CD4-positive, alpha-beta T cell treated with Interleukin-15 for 4 hours (primary cell): ENCODE measurements at places on chromosomes 1 and 21.

- DNase-seq, result no peak
Observed at GRCh38 chr1:23101101-23101827, 67.4 kb downstream of the LUZP1 start.

DNA sequence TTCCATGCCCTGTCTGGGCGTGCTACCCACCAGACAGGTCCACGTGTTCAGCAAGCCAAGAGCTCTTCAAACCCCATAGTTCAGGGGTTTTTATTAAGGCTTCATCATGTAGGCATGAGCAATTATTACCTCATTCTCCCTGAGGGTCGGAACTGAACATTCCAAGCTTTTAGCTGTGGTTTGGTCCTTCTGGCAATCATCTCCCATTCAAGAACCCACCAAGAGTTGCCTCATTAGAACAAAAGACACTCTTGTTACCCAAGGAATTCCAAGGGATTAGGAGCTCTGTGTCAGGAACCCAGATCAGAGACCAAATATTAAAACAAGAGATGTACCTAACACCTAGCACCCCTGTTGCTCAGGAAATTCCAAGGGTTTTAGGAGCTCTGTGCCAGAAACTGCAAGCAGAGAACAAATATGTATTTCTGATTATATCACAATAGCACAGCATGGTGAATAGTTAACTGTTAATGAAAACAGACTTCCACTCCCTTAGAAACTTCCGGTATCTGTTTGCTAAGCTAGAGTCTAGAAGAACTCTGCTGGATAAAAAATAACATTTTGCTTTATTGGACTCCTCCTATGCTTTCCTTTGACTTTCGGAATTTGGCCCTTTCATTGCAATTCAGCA is 201.2 kb upstream of the L1TD1 start:
- DNase-seq, result no peak

GRCh38 chr21:33078907-33079582 is 9.1 kb downstream of the OLIG1 start:
- peak; percentile 16 for DNase-seq

- DNase-seq, result no peak
Observed at GRCh38 chr1:41390166-41390565, 28.9 kb downstream of the FOXO6 start.

DNA sequence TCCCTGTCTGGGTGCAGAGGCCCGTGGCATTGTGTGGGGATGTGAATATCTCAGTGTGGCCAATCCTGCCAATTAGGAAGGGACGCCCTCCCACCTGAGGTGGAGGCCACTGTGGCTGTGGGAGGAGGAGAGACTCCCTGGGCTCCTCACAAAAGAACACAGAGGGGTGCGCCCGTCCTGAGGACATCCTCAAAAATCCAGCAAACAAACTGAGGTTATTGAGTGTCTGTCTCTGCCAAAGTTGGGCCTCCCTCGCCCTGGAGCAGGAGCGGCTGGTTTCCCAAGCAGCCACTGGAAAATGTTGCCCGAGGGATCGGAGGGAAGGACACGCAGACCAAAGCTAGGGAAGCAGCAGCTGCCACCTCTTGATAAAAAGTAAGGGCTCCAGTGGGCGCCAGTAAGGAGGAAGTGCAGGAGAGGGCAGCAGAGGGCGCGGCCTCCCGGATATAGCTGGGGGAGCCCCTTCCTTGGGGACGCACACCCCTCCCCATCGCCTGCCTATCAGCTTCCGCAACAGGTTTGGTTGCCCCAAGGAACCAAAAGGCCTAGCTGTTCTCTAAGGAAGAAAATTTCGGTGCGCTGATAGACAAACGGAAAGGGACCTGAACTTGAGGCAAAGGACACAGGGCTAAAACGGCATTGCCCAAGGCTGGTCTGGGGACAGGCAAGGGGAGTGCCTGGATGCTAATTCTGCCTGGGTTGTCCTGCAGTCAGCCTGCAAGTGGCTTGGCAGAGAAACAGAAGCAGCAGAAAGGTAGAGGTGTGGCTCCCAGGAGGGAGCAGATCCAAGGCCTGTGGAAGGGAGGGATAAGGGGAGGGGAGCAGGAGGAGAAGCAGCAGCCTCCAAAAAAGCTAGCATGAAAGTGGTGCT is 1.7 kb upstream of the GRIK3 start:
- DNase-seq, result no peak

DNA sequence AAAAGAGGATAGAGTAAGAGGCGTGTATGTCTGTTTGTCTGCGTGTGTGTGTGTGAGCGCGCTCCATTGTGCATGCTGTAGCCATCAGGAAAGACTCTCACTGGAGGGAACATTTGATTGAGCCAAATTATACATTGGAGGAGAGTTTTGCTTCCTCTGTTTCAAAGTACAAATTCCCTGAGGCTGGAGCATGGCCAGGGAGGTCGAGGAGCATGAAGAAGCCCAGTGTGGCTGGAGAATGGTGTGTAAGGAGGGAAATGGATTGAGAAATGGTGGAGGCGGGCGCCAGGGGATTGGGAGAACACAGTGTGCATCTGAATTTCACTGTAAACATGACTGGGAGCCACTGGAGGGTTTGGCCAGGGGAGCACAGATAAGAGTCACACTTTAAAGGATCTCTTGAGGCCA is 22.1 kb upstream of the EFNA1 start:
- no peak for DNase-seq

GRCh38 chr1:209911746-209912145 is 26.3 kb upstream of the SYT14 start:
- no peak for DNase-seq

DNA sequence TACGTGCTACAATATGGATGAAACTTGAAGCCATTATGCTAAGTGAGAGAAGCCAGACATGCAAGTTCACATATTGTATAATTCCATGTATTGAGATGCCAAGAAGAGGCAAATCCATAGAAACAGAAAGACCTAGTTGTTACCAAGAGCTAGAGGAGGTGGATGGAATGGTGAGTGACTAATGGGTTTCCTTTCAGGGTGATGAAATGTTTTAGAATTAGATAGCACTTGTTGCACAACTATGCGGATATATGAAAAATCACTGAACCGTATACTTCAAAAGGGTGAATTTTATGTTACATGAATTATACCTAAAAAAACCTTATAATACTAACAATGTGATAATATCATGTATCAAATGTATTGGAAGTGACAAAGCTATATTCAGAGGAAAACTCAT is 18.1 kb downstream of the EPHA10 start:
- DNase-seq, result no peak

- no peak for DNase-seq
Observed at GRCh38 chr1:60126723-60127122, 53.2 kb upstream of the C1orf87 start.

- DNase-seq, result no peak
Observed at GRCh38 chr1:6498576-6499111, 7.2 kb upstream of the PLEKHG5 start.

DNA sequence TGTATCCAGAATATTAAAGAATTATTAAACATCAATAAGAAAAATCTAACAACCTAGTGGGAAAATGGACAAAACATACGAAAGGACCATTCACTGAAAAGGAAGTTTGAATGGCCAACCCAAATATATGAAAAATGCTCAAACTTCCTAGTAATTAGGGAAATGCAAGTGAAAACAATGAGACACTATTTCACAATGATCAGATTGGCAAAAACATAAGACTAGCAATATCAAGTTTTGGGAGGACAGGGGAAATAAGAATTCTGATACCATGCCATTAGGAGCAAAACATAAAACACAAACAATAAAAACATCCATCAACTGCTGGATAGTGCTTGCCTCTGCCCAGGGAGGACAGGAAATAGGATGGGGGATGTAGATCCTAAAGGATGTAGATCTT is 14.3 kb downstream of the XCL2 start:
- DNase-seq, result no peak

DNA sequence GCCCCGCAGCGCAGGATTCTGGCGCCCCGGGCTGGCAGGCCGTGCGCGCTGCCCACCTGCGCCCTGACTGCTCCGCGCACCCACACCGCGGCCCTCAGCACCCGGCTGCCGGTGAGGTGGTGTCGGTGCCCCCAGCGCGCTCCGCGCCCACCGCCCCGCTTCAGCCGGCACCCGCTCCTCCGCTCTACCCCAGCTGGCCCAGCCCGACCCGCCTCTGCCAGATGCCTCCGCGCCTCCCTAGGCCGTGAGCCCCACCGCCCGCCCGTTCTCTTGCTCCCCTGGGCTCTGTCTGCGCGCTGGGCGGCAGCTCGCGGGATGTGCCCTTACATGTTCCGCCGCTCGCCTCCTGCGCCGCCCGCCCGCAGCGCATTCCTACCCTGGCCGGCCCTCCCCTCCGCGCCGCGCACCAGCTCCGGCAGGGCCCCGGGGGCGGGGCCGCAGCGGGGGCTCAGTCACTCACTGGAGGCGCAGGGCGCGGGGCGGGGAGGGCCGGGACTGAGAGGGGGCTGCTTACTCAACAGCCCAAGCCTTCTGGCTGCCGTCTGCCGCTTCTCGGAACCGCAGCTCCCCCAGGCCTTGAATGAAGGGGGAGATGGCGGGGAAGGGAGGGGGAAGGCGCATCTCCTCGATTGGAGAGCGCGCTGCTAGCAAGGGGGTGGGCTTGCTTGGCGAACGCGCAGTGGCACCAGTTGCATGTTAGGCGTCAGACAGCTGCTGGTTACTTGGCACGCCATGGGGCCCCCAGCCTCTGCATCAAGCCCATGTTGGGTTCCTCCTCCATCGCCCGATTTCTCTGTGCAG is at the start of gene PHLDA3:
TSS of gene PHLDA3 (minus strand) at position 345 of the 801 bp plus-strand sequence. CDS start 402 bp downstream, outside the sequence.
- peak; percentile 33 for DNase-seq

DNA sequence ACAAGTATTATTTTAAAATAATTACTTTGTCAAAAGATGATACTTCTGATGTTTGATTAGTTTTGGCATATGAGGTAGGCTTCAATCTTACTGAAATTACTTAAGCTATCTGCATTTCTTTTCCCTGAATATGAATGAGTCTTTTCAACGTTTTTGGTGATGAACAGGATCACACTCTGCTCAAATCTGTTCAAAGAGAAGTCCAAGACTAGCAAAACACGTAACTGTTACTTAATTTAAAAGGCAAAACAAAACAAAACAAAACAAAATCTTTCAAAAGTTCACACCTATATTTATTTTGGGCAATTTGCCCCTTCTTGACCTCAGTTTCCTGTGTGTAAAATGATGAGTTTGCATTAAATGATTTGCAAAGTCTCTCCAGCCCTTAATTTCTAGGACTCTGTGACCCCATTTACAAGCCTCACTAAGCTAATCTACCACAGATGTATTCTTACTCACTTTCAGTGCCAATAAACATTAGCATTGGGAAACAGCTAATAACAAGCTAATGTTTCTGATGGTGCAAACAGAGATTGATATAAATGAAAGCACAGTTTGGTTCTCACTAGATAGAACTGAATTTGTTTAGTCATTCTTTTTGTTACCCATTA is 865.4 kb downstream of the LTN1 start:
- DNase-seq, result no peak

- DNase-seq, result no peak
Observed at GRCh38 chr1:217137210-217137881, 414.1 kb upstream of the ESRRG start.

DNA sequence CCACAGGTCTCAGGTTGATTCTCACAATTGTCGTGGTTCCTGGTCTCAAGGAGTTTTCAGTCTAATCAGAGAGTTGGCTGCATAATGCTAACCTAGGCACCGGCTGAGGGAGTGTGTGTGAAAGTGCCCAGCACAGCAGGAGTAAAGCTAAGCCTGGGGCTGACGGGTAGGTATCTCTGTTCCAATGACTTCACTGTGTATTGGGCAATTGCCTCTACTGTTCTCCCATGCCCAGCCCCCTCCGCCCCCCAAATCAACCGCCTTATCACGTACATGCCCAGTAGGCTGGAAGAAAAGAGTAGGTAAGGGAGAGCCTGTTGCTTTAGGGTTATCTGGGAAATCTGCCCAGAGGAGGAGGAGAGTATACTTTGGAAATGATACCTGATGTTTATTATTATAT is 54.7 kb downstream of the MRPS6 start:
- no peak for DNase-seq

DNA sequence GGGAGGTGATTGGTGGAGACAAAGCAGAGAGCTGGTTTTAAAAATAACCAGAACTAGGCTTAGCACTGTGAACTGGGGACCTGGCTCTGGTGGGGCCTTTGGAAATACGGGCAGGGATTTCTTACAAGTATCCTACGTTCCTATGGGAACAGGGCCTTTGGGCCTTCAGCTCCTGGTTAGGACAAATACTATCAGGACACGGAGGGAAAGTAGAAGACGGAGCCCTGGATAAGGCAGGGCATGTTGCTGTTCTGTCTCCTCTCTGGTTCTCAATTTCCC is 5.3 kb upstream of the MYOG start:
- DNase-seq, result no peak

- DNase-seq, result no peak
Observed at GRCh38 chr1:198153103-198153502, 3.7 kb upstream of the NEK7 start.

DNA sequence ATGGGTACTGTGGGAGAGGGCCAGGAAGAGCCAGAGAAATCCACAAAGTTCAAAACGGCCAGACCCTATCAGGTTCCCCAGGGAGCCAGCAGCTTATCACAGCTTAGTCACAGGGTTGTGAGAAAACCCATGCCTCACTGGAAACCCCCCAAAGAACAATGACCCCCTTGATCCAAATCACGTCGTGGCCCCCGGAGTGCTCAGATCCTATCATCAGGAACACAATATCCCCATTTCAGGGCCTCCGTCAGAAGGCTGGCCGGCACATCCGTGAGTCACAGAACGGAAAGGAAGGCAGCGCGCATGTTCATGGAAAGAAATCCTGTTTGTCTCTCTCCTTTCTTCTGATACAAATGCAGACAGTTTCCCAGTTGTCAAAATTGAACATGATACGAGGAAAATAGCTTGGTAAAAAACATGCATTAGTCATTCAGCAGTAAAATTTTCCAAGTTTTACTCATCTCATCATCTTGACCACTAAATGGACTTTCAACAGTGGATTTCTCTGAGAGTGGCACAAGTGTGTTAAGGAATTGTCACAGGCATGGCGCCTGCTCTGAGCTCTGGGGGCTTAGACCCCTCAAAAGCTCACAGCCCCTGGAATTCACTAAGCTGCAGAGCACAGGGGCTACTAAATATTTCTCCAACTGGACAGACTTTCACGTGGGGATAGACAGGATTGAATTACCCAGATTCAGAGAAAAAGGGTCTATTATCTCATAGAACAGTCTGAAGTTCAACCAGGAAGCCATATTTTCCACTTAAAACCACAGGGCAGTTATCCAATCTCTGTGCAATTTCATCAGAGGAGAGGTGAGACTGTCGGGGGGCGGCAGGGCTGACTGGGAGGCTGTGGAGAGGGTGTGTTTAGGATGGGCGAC is 124.8 kb downstream of the RIPK4 start:
- DNase-seq, result no peak

DNA sequence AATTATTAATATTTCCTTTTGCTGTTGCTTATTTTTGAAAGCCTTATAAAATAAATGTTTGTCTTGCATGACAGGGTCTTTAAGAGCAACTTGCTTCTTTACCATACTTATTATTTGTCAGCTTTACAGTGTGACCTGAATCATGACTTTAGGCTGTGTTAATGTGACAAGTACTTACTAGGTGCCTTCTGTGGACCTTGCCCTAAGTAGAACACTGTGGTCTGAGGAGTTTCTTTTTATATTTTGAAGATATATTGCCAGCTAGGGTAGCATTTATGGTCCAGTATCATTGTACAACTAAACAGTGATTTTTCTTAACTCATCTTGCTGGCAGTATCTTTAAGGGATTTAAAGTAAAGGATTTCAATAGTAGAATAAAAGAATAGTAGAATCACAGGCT is 45.4 kb upstream of the LAMC2 start:
- no peak for DNase-seq

- no peak for DNase-seq
Observed at GRCh38 chr1:225768662-225769426, 8.8 kb upstream of the SRP9 start.
